Nephron progenitor cell (in vitro differentiated cells): ENCODE measurements at places on chromosomes 1 and 21.
A peak's percentile ranks its signal among the peaks of the same experiment; 100 is the strongest.

DNA sequence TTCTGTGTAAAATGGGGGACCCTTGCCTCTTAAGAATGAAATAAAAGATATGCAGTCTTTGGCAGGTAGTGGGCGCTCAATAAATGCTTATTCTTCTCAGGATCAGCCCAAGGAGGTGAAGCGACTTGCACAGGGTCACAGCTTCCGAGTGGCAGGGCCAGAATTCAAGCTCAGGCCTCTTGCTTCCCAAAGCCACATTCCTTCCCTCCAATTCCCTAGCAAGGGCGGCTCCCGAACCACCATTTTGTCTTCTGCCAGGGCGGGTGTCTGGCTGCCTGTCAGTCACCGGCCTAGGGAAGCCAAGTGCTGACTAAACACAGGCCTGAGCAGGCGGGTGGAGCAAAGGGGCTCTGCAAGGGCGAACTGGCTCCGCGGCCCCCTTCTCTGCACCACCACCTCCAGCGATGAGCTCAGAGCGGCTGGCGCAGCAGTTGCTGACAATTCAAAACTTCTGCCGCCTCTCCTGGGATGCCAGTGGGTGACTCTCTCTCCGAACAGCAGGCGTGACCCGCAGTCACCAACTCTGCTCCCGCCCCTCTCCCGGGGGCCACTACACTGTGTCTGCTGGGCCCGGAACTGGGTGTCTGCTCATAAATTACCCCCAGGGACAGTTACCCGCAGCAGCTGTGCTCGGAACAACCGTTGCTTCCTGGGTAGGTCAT is 10.8 kb downstream of the GPR3 start:
- DNase-seq = peak; percentile 50

DNA sequence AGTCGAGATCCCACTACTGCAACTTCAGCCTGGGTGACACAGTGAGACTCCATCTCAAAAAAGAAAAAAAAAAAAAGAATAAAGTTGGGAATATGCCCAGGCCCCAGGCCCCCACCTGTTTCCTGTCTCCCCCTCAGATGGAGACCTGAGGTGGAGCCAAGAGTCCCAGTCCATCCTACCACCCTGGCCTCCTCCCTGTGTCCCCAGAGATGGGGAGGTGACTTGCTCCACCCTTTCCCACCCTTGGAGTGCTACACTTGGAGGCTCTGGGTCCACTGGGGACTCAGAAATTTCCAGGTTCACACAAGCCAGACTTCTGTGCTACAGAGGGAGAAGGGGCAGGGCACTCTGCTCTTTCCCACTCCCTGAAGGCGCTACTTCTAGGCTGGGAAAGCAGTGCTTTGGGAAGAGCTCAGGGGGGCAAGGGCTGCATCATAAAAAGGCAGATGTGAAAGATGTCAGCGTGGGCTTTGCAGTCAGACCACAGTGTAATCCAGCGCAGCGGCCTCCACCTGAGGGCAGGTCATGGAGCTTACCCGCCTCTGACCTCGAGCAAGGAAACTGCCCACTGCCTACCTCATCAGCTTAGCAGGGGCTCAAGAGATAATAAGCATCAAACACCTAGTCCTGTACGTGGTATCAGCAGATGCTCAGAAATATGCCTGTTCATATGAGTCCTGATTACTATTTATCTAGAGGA is 13.4 kb downstream of the TMEM63A start:
- no peak for DNase-seq

DNA sequence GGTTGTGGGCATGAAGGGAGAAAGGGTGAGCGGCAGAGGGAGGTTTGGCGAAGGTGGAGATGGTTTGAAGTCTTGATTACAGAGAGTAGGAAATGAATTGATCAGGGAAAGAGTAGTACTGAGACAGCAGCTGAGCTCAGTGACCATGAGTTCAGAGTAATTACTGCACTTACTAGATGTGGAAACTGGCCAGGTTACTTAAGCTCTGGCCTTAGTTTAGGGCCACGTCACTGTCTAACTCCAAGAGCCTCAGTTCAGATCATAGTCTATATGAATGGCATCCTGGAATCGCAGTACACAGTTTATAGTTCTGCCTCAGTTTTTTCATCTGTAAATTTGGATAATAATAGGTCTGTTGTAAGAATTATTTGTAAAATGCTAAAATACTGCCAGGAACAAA is 78.1 kb downstream of the KCTD3 start:
- DNase-seq = no peak

DNA sequence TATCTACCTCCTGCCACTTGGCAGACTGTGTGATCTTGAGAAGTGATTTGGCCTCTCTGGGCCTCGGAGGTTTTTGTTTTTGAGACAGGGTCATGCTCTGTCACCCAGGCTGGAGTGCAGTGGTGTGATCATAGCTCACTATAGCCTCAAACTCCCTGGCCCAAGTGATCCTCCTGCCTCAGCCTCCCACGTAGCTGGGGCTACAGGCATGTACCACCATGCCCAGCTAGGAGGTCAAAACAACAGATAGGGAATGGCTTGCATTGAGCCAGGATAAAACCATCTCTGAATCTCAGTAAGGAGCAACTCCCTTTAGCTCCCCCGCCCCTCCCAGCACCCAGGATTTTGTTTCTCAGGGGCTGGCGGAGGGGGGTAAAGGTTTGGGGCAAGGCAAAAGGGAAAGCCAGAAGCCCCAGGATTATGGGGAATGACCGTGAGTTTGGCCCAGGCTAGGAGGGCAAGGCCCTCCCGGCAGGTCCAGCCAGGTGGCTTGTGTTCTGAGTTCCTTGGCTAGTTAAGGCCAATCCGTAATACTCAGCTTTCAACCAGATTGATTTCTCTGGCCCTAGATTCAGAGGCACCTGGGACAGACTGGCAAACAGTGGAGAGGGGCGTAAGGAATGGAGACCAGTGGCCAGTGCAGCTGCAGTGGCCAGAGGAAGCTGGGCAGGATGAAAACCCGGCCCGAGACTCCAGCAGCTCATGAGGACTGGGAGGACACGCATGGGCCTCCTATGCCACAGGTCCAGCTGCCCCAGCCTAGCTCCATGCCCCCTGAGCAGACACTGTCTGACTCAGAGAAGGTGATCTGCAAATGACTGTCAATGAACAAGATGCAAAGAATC is 130.1 kb downstream of the DMRTB1 start:
- no peak for DNase-seq

GRCh38 chr1:4052657-4053056 is 152.6 kb upstream of the C1orf174 start:
- no peak for DNase-seq

GRCh38 chr1:156490401-156491032 is 10.1 kb downstream of the MEF2D start:
- peak; percentile 53 for DNase-seq

DNA sequence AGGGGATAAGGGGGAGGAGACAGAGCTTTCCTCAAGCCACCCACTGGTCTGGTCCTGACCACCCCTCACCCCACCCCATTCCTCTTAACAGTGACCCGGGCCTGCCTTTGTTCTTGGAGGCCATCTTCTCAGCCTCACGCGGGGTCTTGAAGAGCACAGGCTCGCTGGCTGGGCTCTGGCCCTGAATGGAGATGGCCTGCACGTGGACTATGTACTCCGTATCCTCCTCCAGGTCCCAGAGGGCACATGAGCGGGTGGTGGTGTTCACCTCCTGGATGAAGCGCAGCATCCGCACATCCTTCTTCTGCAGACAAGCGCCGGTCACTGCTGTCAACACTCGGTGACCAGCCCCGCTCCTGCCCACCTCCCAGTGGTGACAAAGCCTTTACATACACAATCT is 2.6 kb downstream of the FNDC5 start:
- no peak for DNase-seq

DNA sequence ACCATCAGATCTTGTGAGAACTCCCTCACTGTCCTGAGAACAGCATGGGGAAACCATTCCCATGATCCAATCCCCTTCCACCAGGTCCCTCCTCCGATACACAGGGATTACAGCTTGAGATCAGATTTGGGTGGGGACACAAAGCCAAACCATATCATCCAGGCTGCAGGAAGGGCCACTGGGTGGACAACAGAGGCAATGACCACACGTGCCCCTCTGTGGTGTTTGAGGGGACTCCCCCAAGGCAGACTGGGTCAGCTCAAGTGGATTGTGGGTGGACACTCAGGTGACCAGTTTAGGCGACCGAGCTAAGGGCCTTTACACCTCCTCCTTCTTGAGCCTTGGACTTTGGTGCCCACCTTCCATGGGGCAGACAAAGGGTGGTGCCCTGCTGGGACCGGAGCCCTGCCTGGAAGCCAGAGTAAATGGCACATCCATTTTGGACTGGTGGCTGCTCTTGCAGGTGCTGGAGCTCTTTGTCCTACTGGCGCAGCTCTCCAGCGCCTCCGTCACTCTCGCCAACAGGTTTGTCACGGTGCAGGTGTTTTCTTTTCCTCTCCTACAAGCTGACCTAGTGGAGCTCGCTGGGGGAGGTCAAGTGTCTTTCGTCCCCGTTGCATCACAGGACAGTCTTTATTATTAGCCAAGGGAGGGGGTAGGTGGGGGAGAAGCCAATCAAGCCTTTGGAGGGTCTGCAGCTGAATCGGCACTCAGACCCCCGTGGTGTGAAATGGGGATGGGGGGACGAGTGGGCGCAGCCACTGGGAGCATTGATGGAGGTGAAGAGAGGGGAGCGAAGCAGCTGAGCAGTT is 37.6 kb downstream of the CRYAA start:
- no peak for DNase-seq
